ENCODE measurements at places on chromosomes 1 and 21.
A peak's percentile ranks its signal among the peaks of the same experiment; 100 is the strongest.

DNA sequence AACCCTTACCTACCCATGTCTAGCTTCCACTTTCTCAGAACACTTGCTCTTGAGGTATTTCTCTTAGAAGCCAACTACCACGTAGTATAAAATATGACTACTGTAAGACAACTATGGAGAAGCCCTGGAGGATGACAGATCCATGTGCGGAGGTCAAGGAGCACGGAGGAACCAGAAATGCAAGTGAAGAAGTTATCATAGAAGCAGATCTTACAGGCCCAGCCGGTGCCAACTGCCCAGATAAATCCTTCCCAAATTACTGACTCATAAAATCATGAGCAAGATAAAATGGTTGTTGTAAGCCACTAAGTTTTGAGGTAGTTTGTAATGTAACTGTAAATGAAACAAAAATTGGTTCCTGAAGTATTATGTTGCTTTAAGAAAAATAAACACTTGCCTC, 12.6 kb downstream of the GTF2B start:
- peaks cover 51% of the 10 kb centered on the region for H3K36me3 ChIP-seq
- H3K4me1 ChIP-seq, result peaks cover 14% of the 10 kb centered on the region
- DNase-seq, result no peak

GRCh38 chr1:33295023-33295422, 25.9 kb downstream of the A3GALT2 start:
- no peak overlapping the region for H3K4me3 ChIP-seq
- H3K36me3 ChIP-seq, result peaks cover 64% of the 10 kb centered on the region
- no peaks in the 10 kb centered on the region for H3K27me3 ChIP-seq
- no peaks in the 10 kb centered on the region for H3K4me1 ChIP-seq

GRCh38 chr1:62209931-62210595, 15.4 kb downstream of the L1TD1 start:
- no peaks in the 10 kb centered on the region for H3K36me3 ChIP-seq
- no peaks in the 10 kb centered on the region for H3K27me3 ChIP-seq
- no peaks in the 10 kb centered on the region for H3K4me1 ChIP-seq
- no peak overlapping the region for H3K27ac ChIP-seq

GRCh38 chr1:84737590-84737989, 47.3 kb upstream of the SSX2IP start:
- no peak overlapping the region for H3K27ac ChIP-seq
- no peaks in the 10 kb centered on the region for H3K4me1 ChIP-seq
- DNase-seq, result no peak
- no peak overlapping the region for H3K4me3 ChIP-seq
- H3K27me3 ChIP-seq, result peaks cover 8% of the 10 kb centered on the region

DNA sequence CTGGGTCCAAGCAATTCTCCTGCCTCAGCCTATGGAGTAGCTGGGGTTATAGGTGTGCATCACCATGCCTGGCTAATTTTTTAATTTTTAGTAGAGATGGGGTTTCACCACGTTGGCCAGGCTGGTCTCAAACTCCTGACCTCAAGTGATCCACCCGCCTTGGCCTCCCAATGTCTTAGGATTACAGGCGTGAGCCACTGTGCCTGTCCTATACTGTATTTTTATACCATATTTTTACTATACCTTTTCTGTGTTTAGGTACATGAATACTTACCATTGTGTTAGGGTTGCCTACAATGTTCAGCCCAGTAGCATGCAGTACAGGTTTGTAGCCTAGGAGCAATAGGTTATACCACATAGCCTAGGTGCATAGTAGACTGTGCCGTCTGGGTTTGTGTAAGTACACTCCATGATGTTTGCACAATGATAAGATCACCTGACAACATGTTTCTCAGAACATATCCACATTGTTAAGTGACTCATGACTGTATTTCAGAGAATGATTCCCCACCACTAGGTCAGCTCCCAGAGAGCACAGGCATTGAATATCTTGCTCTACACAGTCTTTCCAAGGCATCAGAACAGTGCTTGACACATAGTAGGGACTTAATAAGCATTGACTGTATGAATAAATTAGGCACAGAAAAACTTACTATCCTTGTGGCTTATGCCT, 6.0 kb upstream of the CITED4 start:
- H3K27me3 ChIP-seq, result no peaks in the 10 kb centered on the region
- no peak overlapping the region for H3K27ac ChIP-seq
- no peak for DNase-seq
- H3K4me1 ChIP-seq, result peaks cover 12% of the 10 kb centered on the region
- no peaks in the 10 kb centered on the region for H3K36me3 ChIP-seq
- no peak overlapping the region for H3K4me3 ChIP-seq

DNA sequence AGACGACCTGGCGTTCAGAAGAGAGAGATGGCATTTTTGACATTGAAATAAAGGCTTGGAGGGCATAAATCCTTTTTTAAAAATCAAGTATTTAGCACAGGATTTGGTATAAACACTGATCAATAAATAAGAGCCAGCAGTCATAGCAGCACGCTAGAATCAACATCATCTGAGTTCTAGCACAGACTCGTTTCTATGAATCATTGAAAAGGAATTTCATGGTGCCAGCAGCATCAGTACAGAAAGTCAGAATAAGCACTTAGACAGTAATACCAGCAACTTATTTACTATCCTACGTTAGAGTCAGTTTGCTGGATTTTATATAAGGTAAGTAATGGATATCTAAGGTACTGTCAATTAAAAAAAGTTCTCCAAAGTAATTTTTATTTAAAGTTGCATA, 119.3 kb downstream of the HLCS start:
- H3K27me3 ChIP-seq, result no peaks in the 10 kb centered on the region
- H3K27ac ChIP-seq, result no peak overlapping the region
- no peaks in the 10 kb centered on the region for H3K4me1 ChIP-seq
- no peak for DNase-seq
- H3K4me3 ChIP-seq, result no peak overlapping the region

DNA sequence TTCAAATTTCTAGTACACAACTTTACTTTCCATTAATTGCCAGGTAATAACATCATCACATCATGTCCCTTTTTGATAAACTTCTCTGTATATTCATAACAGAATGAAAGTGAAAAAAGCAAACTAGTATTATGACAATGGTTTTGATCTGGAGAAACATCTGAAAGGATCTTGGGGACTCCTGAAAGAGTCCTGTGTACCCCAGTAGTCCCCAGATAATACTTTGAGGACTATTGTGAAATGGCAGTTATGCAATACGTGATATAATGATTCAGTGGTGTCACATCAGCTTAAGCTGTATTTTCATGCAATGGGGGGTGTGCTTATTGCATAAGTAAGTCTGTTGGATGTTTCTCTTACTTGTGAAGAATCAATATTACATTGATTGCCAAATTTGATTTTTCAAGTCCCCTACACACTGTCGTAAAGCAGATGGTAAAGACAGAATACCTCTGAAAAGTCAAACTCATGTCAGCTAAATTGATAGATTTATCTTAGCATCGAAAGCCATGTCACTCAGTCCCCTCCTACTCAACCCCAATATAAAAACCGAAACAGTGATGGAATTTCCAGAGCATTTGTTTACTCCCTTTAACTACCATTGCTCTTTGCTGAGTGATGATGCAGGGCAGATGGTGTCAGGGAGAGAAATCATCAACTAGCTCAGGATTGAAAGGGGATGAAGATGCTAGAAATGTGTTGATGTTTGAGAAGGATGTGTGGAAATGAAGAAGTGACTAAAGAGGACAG, 146.7 kb upstream of the C1orf105 start:
- H3K27me3 ChIP-seq, result no peaks in the 10 kb centered on the region
- no peaks in the 10 kb centered on the region for H3K4me1 ChIP-seq
- H3K36me3 ChIP-seq, result no peaks in the 10 kb centered on the region
- H3K27ac ChIP-seq, result no peak overlapping the region
- no peak for DNase-seq

GRCh38 chr1:41642922-41643821, 158.7 kb upstream of the EDN2 start:
- H3K27ac ChIP-seq, result no peak overlapping the region
- no peak overlapping the region for H3K4me3 ChIP-seq
- DNase-seq, result no peak
- no peaks in the 10 kb centered on the region for H3K27me3 ChIP-seq
- no peaks in the 10 kb centered on the region for H3K4me1 ChIP-seq
- H3K36me3 ChIP-seq, result no peaks in the 10 kb centered on the region

DNA sequence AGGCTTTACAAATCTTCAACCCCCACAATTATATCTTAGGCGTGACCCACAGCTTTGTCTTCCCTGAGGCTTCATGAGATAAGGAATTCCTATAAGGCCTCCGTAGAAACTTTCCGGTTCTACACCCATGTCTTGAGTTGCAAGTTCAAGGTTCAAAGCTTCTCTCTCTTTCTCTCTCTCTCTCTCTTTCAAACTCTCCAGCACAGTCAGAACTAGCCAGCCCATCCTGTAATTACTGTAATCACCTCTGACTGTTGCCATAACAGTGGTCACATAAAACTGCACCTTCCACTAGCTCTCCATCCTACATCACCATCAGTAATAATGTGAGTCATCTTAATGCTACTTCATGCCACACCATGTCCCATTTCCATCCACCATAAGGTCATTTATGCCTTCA, 90.0 kb upstream of the NFASC start:
- H3K27me3 ChIP-seq, result peaks cover 46% of the 10 kb centered on the region
- no peak overlapping the region for H3K27ac ChIP-seq
- H3K4me3 ChIP-seq, result no peak overlapping the region
- H3K36me3 ChIP-seq, result no peaks in the 10 kb centered on the region
- no peak for DNase-seq

DNA sequence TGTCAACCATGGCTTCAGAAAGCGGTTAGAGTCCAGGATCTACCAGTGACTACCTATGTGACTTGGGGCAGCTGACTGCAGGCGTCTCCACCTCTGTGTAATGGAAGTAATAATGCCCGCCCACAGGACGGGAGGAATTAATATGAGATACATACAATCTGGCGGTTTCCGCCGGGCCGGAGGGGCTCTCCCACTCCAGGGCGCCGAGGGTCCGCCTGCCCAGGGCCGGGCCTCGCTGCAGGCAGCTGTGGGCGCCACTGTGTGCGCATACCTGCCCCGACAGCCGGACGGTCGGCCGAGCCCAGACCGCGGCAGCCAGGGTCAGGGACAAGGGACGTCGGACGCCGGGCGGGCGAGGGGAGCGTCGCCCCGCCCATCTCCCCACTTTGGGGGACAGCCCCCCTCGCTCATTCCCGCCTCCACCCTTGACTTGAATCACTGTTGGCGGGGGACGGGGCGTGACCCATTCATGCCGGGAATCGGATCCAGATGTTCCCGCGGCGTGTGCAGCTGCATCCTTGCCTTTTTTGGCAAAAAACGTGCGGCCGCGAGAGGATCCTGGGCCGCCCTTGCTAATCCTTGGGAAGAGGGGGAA, 6.0 kb upstream of the SF3A3 start:
- peaks cover 23% of the 10 kb centered on the region for H3K36me3 ChIP-seq
- DNase-seq, result peak; percentile 91
- peak overlapping the region; percentile 53 for H3K27ac ChIP-seq
- peaks cover 8% of the 10 kb centered on the region for H3K4me1 ChIP-seq
- peaks cover 3% of the 10 kb centered on the region for H3K27me3 ChIP-seq

DNA sequence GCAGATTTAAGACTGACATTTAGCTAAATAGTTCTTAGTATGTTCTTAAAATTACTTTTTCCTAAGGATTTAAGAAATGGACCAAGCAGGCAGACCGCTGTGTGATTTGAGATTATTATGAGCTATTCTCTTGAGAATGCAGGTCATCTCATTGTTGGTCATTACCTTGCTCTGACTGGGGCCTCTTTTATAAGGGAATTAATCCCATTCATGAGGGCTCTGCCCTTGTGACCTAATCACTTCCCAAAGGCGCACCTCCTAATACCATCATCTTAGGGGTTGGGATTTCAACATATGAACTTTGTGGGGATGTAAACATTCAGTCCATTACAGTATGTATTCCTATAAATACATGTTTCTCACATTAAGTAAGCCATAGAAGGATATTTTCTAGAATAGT, 24.2 kb downstream of the OSBPL9 start:
- H3K27me3 ChIP-seq, result no peaks in the 10 kb centered on the region
- H3K36me3 ChIP-seq, result no peaks in the 10 kb centered on the region
- no peak overlapping the region for H3K4me3 ChIP-seq
- DNase-seq, result no peak
- no peak overlapping the region for H3K27ac ChIP-seq
- peaks cover 47% of the 10 kb centered on the region for H3K4me1 ChIP-seq

GRCh38 chr1:42937141-42937696, 21.4 kb downstream of the SLC2A1 start:
- no peaks in the 10 kb centered on the region for H3K36me3 ChIP-seq
- no peaks in the 10 kb centered on the region for H3K27me3 ChIP-seq
- no peak overlapping the region for H3K4me3 ChIP-seq
- DNase-seq, result no peak
- H3K27ac ChIP-seq, result no peak overlapping the region

GRCh38 chr1:15847100-15847892, at the start of gene SPEN:
Gene SPEN, plus strand, starts transcription at chr1:15847707. Its CDS starts 361 bp downstream, at chr1:15848068.
- peak within 1 kb of the TSS; percentile 93 for H3K27ac ChIP-seq
- peak; percentile 98 for DNase-seq
- H3K4me3 ChIP-seq, result peak within 1 kb of the TSS; percentile 67
- peaks cover 27% of the 10 kb centered on the region for H3K4me1 ChIP-seq
- H3K27me3 ChIP-seq, result no peaks in the 10 kb centered on the region

- H3K27me3 ChIP-seq, result no peaks in the 10 kb centered on the region
- peaks cover 3% of the 10 kb centered on the region for H3K36me3 ChIP-seq
- no peak overlapping the region for H3K4me3 ChIP-seq
Measured at GRCh38 chr1:197181982-197182381, 35.5 kb upstream of the ASPM start.

- peaks cover 6% of the 10 kb centered on the region for H3K4me1 ChIP-seq
- no peaks in the 10 kb centered on the region for H3K27me3 ChIP-seq
- no peak overlapping the region for H3K4me3 ChIP-seq
- no peaks in the 10 kb centered on the region for H3K36me3 ChIP-seq
Measured at GRCh38 chr1:155179112-155180031, 5.7 kb downstream of the TRIM46 start.

GRCh38 chr21:23977971-23978370, 1629.3 kb downstream of the MRPL39 start:
- no peak for DNase-seq
- H3K4me1 ChIP-seq, result no peaks in the 10 kb centered on the region
- no peaks in the 10 kb centered on the region for H3K27me3 ChIP-seq
- no peak overlapping the region for H3K4me3 ChIP-seq
- H3K36me3 ChIP-seq, result no peaks in the 10 kb centered on the region

GRCh38 chr1:100879422-100879821, 15.2 kb downstream of the EXTL2 start:
- no peaks in the 10 kb centered on the region for H3K36me3 ChIP-seq
- H3K27ac ChIP-seq, result no peak overlapping the region
- no peak for DNase-seq
- no peaks in the 10 kb centered on the region for H3K27me3 ChIP-seq

DNA sequence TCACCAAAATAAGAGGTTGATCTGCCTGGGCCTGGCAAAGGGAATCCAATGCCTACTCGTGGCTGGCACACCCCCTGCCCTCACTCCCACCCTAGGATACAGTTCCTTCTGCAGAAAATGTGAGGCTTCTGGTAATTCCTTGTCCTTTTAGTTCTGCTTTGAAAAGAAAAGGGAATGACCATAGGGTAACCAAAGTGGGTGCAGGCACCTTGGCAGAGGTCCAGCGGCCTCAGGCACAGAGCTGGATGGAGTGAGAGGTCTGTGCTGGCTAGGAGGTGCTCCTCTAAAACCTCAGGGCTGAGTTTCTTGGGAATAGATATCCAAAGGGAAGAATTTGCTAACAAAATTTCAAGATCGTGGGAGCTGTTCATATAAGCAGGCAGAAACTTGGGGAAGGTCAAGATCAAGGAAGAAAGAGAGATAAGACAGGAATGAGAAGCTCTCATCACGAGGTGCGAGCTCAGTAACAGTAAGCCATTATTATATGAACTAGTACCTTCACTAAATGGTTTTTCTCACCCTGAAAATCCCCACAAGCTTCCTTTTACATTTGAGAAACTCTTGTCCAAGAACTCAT, 293.1 kb upstream of the LYPLAL1 start:
- H3K27me3 ChIP-seq, result no peaks in the 10 kb centered on the region
- H3K4me1 ChIP-seq, result peaks cover under 1% of the 10 kb centered on the region
- H3K36me3 ChIP-seq, result no peaks in the 10 kb centered on the region
- DNase-seq, result no peak

All from heart left ventricle (tissue), 16 donors.